Esophagus (tissue), 2 donors: ENCODE measurements at places on chromosomes 1 and 21. TPM values are rescaled to one million over a fixed set of nuclear protein-coding genes. Genes with fewer than 3 reads are reported as not detected.

The MAP3K6 gene
- polyA plus RNA-seq, result 48.5 TPM

The CRTC2 gene
- 17.0 TPM for polyA plus RNA-seq

The BOLA1 gene
- polyA plus RNA-seq, result 20.6 TPM

The LCE1C gene
- polyA plus RNA-seq, result 0.32 TPM

The HFM1 gene
- polyA plus RNA-seq, result 0.12 TPM

The S100A7A gene
- polyA plus RNA-seq, result 1.3 TPM

The COPA gene
- 45.1 TPM for polyA plus RNA-seq

The RUNX1 gene
- 4.4 TPM for polyA plus RNA-seq

The OR2W3 gene
- polyA plus RNA-seq, result 0.12 TPM

The OR2T33 gene
- not detected for polyA plus RNA-seq

The ENO1 gene
- 1,101 TPM for polyA plus RNA-seq

The OR2L13 gene
- not detected for polyA plus RNA-seq

The MPZ gene
- polyA plus RNA-seq, result 1.6 TPM

The RIPPLY3 gene
- 1.0 TPM for polyA plus RNA-seq

The LCE1D gene
- polyA plus RNA-seq, result not detected

The BATF3 gene
- 1.8 TPM for polyA plus RNA-seq

The FCER1G gene
- 14.0 TPM for polyA plus RNA-seq

The DOCK7 gene
- polyA plus RNA-seq, result 4.3 TPM

The MATN1 gene
- polyA plus RNA-seq, result 0.01 TPM

The DFFA gene
- 11.2 TPM for polyA plus RNA-seq

The DDR2 gene
- polyA plus RNA-seq, result 2.8 TPM

The CNR2 gene
- 0.01 TPM for polyA plus RNA-seq

The CNIH3 gene
- 0.99 TPM for polyA plus RNA-seq

The TNFRSF25 gene
- polyA plus RNA-seq, result 23.9 TPM

The FCRL5 gene
- 0.08 TPM for polyA plus RNA-seq

The B3GALT2 gene
- polyA plus RNA-seq, result 0.12 TPM

The XCL2 gene
- polyA plus RNA-seq, result not detected

The TNFRSF8 gene
- 0.14 TPM for polyA plus RNA-seq

The FBLIM1 gene
- 17.7 TPM for polyA plus RNA-seq

The LCE2B gene
- polyA plus RNA-seq, result not detected

The CRYBG2 gene
- polyA plus RNA-seq, result 275 TPM

The CD1D gene
- polyA plus RNA-seq, result 0.27 TPM

The CNIH4 gene
- polyA plus RNA-seq, result 57.0 TPM

The PPIAL4G gene
- polyA plus RNA-seq, result 0.02 TPM

The SLAMF7 gene
- polyA plus RNA-seq, result 2.9 TPM

The ANXA9 gene
- 14.4 TPM for polyA plus RNA-seq

The LDLRAD1 gene
- polyA plus RNA-seq, result 0.31 TPM

The GART gene
- polyA plus RNA-seq, result 27.1 TPM

The CLCNKB gene
- 0.06 TPM for polyA plus RNA-seq

The MAN1C1 gene
- 2.4 TPM for polyA plus RNA-seq

The COA7 gene
- polyA plus RNA-seq, result 4.0 TPM

The MYCL gene
- polyA plus RNA-seq, result 9.5 TPM

The HS2ST1 gene
- 2.7 TPM for polyA plus RNA-seq

The TLCD4 gene
- polyA plus RNA-seq, result 0.37 TPM

The KCNK1 gene
- polyA plus RNA-seq, result 23.2 TPM

The GPR3 gene
- polyA plus RNA-seq, result 0.25 TPM

The DAB1 gene
- 0.04 TPM for polyA plus RNA-seq

The OLIG1 gene
- polyA plus RNA-seq, result 0.01 TPM

The ADAMTS1 gene
- polyA plus RNA-seq, result 5.2 TPM

The CCDC30 gene
- 0.88 TPM for polyA plus RNA-seq

The KCNJ6 gene
- under 0.01 TPM for polyA plus RNA-seq

The CHRNB2 gene
- 0.18 TPM for polyA plus RNA-seq

The DRAXIN gene
- 0.02 TPM for polyA plus RNA-seq

The CFAP107 gene
- not detected for polyA plus RNA-seq

The KIF2C gene
- polyA plus RNA-seq, result 9.4 TPM

The ERG gene
- polyA plus RNA-seq, result 2.3 TPM

The C1orf210 gene
- 9.1 TPM for polyA plus RNA-seq
